ENCODE measurements at places on chromosomes 5 and 9.
A peak's percentile ranks its signal among the peaks of the same experiment; 100 is the strongest.

GRCh38 chr5:78638973-78639669 lies 9.5 kb downstream of the LHFPL2 start:
- DNase-seq: no peak

DNA sequence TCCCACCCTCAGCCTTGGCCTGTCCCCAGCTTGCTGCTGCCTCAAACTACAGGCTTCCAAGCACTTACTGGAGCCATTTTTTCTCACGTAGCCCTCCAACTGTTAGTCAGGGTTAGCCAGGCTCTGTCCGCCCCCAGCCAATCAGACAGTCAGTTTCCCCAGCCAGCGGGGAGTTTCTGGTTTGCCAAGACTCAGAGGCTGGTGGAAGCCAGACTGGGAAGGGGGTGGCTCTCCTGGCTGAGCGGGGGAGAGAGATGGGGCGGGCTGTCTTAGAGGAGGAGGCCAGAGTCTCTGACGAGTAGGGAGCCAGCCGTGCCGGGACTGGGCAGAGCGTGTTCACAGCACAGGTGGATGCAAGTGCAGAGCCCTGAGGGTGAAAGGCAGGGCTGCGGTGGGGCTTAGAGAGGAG lies 15.3 kb downstream of the PROP1 start:
- DNase-seq: peak; percentile 3

DNA sequence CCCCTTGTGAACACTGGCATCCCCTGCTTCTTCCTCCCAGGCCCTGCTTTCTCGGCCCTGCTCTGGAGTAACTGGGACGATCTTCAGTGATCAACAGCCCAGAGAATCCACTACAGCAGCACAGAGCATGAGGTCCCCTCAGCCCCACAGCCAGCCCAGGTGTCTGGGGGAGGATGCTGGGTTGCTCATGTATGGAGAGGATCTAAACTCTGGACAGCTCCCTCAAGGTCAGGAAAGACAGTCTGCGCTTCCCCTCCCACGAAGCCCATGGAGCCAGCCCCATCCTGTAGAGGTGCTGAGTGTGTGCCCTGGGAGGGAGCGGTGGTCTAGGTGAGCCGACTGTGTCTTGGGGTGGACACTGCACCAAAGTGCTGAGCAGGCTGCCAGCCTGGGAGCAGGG lies 190.2 kb downstream of the GABBR2 start:
- no peak for DNase-seq

- DNase-seq: no peak
These were observed 253.6 kb downstream of the TRIM32 start for GRCh38 chr9:116940614-116941215.

GRCh38 chr9:18056993-18057369 lies 417.0 kb upstream of the ADAMTSL1 start:
- DNase-seq: no peak

GRCh38 chr9:135070198-135070951 lies 17.1 kb upstream of the OLFM1 start:
- no peak for DNase-seq

- DNase-seq: peak; percentile 90
These were observed 30.0 kb downstream of the S1PR3 start for GRCh38 chr9:89021154-89021803.

GRCh38 chr9:20357037-20357432 lies 265.3 kb downstream of the MLLT3 start:
- DNase-seq: peak; percentile 25

DNA sequence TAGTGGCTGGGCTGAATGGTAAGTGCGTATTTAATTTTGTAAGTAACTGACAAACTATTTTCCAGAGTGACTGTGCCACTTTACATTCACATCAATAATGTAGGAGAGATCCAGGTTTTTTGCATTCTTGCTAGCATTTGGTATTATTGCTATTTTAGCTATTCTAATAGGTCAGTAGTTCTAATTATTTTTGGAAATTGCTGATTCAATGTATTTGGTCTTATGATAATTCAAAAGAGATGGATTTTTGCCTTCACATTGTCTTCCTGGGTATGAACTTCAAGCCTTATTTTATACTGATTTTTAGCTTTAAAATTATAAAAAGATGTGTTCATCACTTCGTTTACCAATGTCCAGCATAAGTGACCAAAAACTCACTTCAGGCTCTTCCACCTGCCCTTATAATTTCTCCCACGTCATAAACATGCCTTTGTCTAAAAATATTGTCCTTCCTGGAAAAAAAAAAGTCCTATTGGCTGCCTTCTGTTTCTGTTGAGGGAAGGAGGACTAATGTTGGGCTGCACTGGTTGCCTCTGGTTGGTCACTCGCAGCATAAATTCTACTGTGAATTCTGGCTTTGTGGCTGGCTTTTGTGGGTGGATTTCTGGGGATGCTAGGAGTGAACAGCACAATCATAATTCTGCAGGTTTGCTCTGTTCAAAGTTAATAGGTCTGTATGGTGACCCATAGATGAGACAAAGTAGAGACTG lies 15.2 kb downstream of the FOXD1 start:
- no peak for DNase-seq

GRCh38 chr5:20241351-20241750 lies 253.4 kb upstream of the CDH18 start:
- no peak for DNase-seq

DNA sequence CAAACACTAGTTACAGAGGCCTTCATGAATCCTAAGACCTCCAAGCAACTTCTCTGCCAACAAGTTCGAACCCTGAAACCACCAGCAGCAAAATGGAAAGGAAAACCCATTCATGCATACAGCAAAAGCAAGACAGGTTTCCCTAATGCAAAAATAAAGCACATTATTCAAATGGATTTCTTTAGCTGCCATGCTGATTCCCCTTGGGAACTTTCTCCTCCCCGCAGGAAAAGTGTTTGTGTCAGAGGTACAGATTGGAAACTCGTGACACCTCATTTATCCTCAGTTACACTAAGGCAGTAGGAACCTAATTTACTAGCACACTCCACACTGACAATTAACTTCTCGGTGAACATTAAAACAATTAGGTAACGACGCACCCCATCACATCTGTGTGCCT lies 63.4 kb downstream of the TLE1 start:
- DNase-seq: no peak

- DNase-seq: no peak
These were observed 44.2 kb upstream of the NOTCH1 start for GRCh38 chr9:136589766-136590763.

DNA sequence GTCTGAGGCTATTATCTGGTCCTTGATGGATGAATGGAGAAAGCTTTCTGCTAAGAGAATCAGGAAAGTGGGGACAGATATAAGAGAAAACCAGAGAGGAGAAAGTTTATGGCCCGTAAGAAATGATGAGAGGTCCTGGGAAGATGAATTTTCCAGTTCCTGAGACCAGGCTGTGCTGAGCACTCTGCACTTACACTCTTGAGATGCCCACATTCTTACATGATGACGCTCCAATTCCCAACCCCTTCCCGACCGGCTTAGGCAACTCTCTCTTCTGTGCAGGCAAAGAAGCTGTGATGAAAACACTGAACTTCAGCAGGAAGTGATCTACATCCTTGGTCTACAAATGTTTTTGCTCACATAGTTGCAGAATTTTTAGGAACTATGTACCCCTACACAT lies 417.0 kb downstream of the ARHGEF28 start:
- DNase-seq: peak; percentile 77

DNA sequence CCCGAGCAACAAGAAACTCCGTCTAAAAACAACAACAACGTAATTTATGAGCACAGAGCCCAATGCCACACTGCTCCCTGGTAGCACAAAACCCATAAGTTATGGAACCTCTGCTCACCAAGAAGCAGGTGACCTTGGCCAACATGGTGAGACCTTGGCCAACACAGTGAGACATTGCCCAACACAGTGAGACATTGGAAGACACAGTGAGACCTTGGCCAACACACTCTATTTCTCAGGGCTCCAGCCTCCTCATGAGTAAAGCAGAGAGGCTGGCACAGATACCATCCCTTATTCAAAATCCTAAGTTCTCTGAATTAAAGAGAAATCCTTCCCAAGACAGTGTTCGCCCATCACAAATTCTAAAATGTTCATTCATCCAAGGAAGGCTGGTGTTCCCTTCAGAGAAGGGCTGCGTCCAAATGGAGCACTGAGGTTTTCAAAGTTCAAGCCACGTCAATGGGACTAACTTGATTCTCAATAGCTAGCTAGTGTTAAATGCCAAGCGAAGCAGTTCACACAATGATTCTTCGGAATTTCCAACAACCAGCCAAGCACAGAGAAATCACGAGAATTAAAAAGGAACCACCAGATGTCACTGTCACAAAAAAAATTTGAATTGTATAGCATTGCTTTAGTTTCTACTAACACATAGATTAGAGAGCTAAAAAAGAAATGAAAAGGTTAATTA lies 29.5 kb downstream of the TTC39B start:
- peak; percentile 24 for DNase-seq

DNA sequence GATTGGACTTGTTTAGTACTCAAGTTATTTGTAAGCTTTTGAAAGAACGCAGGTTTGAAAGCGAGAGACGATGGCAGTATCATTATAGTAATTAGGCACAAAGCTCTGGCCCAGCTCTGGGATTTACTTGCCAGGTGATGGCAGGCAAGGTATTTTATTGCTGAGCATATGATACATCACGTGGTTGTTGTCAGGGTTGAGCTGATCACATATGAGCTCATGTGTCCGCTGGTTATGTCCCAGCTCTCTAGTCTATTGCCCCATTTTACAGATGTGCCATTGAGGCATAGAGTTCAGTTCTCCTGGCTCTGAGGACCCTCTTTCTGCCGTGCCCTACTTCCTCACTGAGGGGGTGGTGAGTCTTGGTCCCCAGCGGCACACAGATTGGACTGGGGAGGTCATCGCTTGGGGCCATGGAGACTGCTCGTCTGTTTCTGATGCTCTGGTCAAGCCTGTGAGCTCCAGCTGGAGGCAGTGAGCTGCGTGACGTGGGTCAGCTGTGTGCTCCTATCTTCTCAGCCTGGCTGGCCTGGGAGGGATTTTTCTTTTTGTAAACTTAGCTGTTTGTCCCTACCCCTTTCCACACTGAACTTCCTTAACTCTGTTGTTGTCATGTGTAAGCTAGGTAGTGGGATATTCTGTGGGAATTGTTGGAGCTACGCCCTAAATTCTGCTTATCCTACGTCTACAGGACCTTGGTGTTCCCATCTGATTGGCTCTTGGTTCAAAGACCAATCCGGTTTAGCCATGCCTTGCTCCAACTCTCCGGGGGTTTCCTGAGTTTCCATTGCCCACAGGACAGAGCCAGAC lies 2.2 kb downstream of the NXNL2 start:
- DNase-seq: peak; percentile 73

DNA sequence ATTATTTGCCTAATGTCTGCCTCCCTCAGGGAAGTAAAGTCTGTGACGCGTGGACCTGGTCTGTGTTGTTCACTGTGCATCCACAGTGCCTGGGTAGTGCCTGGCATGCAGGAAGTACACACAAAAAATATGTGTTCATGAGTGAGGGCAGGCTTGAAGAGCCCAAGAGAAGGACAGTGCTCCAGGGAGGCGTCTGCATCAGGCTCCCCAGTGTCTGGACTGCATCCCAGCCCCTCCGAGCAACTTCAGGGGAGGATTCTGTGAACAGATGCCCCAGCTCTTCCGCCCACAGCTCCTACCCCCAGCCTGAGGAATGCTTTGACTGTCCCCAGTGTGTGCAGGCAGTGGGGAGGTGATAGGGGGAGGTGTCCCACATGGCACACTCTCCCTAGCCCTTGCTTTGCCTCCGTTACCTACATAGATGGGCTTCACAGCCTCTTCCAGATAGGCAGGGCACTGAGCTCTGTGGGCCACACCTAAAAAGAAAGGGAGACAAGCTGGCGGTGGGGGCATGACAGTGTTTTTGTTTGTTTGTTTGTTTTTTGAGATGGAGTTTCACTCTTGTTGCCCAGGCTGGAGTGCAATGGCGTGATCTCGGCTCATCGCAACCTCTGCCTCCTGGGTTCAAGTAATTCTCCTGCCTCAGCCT lies 25.4 kb downstream of the IRF1 start:
- DNase-seq: no peak

DNA sequence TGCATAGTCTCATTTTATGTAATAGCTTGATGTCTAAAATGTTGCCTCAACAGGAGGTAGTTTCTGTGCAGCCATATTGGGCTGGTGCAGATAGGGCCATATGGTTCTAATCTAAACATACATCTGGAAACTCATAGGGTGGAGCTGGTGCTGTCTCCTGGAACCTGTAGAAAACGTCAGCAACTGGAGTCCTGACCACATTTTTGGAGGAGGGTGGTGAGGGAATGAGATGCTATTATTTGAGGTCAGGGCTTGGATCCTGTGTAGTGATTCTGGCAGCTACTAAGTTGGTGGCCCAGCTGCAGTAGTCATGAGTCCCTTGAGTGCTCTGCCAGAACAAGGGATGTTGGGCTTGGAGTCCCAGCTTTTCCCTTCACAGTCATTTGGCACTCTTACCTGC lies 14.1 kb downstream of the MAN2A1 start:
- DNase-seq: peak; percentile 42

DNA sequence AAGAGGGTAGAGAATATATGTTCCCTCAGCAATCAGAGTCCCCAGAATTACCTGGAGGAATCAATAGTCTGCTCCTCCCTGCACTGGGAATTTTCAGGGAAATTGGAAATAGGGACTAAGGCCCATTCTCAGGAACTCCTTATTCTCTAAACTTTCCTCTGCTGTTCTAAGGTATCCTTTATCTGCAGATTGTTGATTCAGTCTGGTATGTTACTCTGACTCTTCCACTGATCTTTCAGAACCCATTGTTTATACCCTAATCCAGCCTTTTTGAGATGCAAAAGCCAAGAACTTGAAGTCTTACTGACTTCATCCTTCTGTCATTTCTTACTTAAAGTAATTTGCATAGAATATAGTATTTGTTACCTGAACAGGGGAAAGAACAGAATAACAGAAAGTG lies 143.5 kb upstream of the PPP1R2B start:
- DNase-seq: no peak

- no peak for DNase-seq
These were observed 102.9 kb downstream of the GCNT1 start for GRCh38 chr9:76561900-76562299.

DNA sequence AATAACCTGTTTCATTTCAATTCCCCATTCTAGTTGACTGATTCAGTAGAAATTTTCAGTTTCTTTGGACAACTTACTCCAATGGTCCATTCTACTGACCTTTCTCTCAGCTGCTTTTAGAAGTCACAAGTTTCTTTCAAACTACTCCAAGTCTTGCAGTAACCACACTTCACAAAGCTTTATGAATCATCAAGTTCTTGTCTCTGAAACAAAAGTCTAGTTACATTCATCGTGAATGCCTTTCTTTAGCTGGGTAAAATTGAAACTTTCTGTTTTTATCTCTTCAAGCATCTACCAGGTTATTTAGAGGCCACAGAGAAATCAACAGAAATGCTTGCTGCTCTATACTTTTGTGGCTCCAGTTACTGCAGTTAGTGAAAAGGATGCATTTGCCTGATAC lies 405.4 kb downstream of the TMEM232 start:
- DNase-seq: peak; percentile 21

DNA sequence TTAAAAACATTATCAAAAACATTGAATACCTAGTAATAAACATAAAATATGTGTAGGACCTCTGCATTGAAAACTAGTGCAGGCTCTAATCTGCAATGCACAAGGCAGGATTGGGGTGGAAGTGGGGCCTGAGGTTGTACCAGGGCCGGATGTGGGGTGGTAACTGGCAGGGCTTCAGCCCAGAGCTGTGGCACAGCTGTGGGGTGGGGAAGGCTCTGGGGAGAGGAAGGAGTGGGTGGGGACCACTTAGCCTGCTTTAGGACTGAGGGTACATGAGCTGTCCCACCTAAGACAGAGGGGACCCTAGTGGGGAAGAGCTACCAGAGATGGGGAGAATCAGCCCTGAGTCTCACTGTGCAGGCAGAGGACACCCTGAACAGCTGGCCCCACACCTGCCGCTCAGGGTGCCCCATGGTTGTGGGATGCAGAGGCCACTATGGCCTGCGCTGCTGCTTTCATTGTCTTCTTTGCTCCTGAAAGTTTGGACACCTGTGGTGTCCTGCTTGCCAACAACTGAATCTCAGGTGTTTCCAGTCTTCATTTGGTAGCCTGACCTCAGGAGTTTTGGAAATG lies 311.4 kb downstream of the TLE4 start:
- no peak for DNase-seq

Measured in fibroblast of villous mesenchyme (primary cell).